ENCODE measurements at places on chromosomes 5 and 9.
A peak's percentile ranks its signal among the peaks of the same experiment; 100 is the strongest.

- no peak for DNase-seq
Measured at GRCh38 chr5:124154714-124155113, 591.7 kb downstream of the ZNF608 start.

DNA sequence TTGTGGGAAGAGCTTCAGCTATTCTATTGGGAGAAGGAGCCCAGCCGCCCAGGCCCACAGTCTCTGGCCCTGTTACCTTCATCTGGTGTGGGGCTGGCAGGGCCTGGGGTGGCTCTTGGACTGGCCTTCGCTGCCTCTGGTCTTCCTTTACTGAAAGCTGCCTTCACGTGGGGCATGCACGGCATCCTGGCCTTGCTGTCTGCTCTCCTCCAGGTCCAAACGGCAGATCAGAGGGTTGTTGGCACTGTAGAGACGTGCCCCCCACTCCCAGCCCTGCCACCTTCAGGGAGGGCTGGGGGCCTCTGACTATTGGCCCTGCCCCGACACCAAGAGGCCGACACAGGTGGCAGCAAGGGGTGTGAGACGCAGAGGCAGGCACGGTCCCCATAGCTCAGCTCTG is 291.3 kb upstream of the IRX1 start:
- DNase-seq: no peak

DNA sequence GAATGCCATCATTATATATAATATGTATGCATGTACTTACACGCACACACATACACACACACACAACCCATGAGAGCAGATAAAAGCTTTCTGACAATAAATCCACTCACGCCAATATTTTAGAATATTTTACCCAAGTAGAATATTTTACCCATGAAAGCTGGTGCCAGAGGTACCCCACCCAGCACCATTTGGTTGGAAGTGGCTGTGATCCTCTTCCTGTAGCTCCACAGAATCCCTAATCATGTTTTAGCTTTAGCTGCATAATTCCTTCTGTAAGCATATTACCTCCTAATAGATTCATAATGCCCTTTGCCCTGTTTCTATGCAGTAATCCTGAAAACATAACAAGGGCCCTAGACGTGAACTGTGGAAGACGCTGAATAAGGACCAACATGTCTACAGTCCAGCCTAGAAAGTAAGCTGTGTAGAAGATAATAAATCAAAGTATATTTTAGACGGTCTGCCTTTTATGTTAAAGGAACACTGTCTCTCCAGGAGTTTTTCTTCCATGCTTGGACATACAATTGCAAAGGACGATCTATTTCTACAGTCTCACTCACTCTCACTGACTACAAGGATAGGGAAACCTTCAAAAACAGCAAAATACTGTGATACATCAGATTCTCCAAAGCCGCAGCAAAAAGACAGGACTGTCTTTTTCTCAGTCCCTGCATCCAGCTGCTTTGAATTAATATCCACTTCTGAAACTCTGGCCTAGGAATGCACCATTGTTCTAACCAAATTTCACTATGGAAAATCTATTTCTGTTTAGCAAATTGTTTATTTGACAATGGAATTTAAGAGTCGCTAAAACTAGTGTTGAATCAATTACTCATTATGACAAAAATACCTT is 98.2 kb downstream of the USP20 start:
- no peak for DNase-seq

- DNase-seq: no peak
Measured at GRCh38 chr9:130332384-130332926, 66.9 kb downstream of the HMCN2 start.

DNA sequence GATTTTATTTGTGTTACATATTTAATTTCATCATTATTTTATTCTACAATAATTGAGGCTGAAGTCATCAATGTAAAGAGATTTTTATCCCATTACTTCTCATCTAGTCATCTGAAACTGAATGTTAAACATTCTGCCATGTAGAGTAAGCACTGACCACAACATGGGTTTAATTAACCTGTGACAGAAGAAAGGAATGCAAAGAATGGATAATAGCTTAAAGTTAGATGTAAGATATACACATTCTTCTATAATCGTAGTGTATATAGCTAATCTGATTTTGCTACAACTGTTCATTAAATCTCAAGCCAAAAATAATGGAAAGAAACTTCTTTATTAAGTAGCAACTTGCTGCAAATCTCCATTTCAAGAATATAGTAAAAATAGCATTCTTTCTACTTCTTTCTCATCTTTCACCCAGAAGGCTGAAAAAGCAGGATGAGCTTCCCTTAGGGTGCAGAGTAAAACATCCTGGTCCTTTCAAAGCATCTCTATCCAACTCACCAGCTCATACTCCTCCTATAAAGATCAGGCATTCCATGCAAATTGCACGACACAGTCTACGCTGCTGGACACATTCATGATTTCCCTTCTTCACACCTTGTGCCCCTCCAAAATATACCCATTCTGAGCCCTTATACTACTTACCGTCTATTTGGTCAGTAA is 115.2 kb downstream of the EFNA5 start:
- DNase-seq: no peak

- no peak for DNase-seq
Measured at GRCh38 chr5:75985077-75985476, 98.1 kb upstream of the SV2C start.

- DNase-seq: no peak
Measured at GRCh38 chr5:144202072-144202471, 31.4 kb downstream of the KCTD16 start.

DNA sequence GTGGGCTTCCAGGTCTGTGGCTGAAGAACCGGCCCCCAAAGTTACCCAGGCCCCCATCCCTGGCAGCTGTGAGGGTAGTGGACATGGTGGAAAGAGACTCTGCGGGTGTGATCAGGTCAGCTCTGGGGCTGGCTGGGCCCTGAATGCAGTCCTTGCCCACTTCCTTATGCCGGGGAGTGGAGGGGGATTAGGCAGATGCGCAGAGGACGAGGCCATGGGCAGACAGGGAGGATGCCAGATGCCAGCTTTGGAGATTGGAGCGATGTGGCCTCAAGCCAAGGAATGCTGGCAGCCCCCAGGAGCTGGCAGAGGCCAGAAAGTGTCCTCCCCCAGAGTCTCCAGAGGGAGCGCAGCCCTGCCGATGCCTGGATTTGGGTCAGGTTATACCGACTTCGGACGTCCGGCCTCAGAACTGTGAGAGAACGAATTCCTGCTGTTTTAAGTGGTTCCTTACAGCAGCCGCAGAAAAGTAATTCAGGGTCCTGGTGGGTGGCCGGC is 69.8 kb downstream of the ADAMTS2 start:
- no peak for DNase-seq

GRCh38 chr5:151151793-151152192 is 5.8 kb downstream of the ANXA6 start:
- DNase-seq: no peak

- peak; percentile 31 for DNase-seq
Measured at GRCh38 chr5:40578501-40579451, 100.9 kb upstream of the PTGER4 start.

GRCh38 chr9:8633784-8634183 is 834.2 kb upstream of the DMAC1 start:
- no peak for DNase-seq

GRCh38 chr9:35793461-35793860 is 2.1 kb downstream of the NPR2 start:
- no peak for DNase-seq

All from activated CD8-positive, alpha-beta memory T cell treated with anti-CD3 and anti-CD28 coated beads for 48 hours (primary cell).